Neural progenitor cell (in vitro differentiated cells): ENCODE measurements at places on chromosomes 16 and 17.
A peak's percentile ranks its signal among the peaks of the same experiment; 100 is the strongest.

DNA sequence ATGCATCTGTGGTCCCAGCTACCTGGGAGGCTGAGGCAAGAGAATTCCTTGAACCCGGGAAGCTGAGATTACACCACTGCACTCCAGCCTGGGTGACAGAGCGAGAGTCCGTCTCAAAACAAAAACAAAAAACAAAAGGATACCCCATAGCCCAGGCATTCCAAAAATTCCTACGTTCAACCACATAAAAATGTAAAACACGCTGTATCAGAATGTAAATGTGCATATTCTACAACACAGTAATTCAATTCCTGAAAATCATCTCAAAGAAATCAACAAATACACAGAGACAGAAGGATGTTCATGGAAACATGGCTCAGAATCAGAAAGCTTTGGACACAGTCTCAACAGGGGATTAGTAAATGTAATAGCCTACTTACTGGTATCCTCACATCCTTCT lies 33.0 kb downstream of the COG7 start:
- no peak for DNase-seq

DNA sequence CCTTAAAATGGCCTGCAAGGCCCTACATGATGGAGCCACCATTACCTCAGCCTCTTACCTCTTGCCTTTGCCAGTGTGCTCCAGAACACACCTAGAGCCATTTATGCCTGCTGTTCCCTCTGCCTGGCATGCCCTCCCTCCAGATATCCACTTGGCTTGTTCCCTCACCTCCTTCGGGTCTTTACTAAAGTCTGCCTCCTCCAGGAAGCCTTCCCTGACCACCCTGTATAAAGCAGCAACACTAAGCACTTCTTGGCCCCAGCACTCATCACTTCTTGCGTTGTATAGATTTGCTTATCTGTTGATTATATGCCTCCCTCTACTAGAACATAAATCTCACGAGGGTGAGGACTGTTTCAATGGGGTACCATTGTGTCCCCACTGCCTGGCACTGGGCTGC lies 25.3 kb downstream of the ANKRD40 start:
- DNase-seq = no peak

GRCh38 chr17:17062356-17062755 lies 20.1 kb downstream of the MPRIP start:
- DNase-seq = no peak

GRCh38 chr17:6666077-6666521 lies 14.5 kb downstream of the C17orf100 start:
- peak; percentile 86 for DNase-seq

- no peak for DNase-seq
Observed at GRCh38 chr17:78876094-78876597, 26.9 kb downstream of the CEP295NL start.

- peak; percentile 90 for DNase-seq
Observed at GRCh38 chr17:17749921-17750320, 68.7 kb downstream of the RAI1 start.

DNA sequence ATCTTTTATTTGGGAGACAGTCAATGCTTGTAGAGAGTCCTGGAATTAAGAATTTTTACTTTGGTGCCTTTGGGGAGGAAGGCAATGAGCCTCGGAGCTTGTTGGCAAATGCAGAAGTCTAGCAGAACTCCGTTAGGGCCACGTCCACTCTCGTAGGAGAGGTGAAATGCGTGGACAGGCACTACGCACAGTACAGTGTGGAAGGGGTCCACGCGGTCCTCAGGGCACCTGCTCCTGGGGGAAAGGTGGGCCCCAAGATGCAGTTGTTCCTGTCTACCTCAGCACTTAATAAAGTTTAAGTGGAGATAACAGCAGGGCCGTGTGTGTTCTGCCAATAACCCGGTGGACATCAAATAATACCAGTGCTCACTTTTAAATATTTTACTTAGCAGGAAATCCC lies 1.8 kb downstream of the RAB11FIP3 start:
- no peak for DNase-seq

DNA sequence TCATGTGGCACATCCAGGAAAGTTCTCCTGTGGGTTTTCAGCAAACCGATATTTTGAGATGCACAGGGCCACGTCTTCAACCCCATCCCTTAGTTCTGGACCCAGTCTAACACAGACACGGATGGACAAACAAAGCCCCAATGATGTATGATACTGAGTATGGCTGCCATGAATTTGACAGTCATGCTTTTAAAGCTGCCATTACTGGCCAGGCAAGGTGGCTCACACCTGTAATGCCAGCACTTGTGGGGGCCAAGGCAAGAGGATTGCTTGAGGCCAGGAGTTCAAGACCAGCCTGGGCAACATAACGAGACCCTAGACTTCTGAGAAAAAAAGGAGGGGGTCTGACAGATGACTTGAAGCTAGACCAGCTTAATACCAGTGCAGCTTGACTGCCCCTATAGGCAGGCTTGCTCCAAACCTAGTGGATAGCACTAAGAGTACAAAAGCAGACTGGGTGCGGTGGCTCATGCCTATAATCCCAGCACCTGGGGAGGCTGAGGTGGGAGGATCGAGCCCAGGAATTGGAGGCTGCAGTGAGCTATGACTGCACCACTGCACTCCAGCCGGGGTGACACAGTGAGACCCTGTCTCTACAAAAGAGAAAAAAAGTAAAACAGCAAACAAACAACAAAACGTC lies 10.8 kb upstream of the ZNF629 start:
- peak; percentile 33 for DNase-seq

- no peak for DNase-seq
Observed at GRCh38 chr16:72898216-72898825, 149.6 kb downstream of the ZFHX3 start.
